ENCODE measurements at places on chromosomes 2 and 18. TPM values are rescaled to one million over a fixed set of nuclear protein-coding genes. Genes with fewer than 3 reads are reported as not detected.

GRCh38 chr2:31429759-31430438 lies 15.4 kb upstream of the XDH start:
- no peak for DNase-seq
- H3K4me1 ChIP-seq = no peaks in the 10 kb centered on the region
- no peaks in the 10 kb centered on the region for H3K27me3 ChIP-seq
- H3K4me3 ChIP-seq = no peak overlapping the region
- no peak overlapping the region for H3K27ac ChIP-seq

DNA sequence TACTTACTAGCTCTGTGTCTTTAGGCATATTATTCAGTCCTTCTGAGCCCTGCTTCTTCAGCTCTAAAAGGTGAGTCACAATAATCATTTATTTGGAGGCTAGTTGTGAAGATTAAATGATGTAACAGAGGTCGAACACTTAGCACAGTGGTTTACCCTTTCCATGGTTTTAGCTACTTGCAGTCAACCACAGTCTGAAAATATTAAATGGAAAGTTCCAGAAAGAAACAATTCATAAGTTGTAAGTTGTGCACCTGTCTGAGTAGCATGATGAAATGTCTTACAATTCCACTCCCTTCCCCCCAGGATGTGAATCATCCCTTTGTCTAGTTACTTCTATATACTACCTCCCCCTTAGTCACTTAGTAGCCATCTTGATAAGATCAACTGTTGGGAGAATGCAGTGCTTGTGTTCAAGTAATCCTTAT lies 217.6 kb upstream of the THUMPD2 start:
- H3K27me3 ChIP-seq = no peaks in the 10 kb centered on the region
- no peaks in the 10 kb centered on the region for H3K36me3 ChIP-seq
- H3K27ac ChIP-seq = no peak overlapping the region
- H3K4me1 ChIP-seq = no peaks in the 10 kb centered on the region
- no peak for DNase-seq
- no peak overlapping the region for H3K4me3 ChIP-seq

DNA sequence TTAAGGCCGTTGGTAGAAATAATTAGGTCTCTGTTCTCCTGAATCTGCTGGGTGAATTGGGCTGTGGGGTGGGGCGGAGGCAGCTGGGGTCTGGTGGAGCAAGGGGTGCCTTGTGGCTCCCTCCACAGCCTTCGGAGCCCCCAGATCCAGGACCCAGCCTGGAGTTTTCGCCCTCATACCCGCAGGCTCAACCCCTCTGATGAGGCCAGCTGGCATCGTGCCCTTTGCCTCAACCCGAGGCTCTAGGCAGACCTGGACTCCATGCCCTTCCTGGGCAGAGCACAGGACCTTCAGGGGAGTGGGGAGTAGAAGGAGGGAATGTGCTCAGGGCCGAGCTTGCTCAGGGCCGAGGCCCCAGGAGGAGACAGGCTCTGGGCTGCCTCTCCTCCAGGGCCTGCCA lies 50.3 kb upstream of the SMAD7 start:
- H3K36me3 ChIP-seq = no peaks in the 10 kb centered on the region
- H3K4me1 ChIP-seq = peaks cover 22% of the 10 kb centered on the region

GRCh38 chr2:63300835-63301234 lies 250.2 kb downstream of the OTX1 start:
- H3K4me1 ChIP-seq = no peaks in the 10 kb centered on the region
- H3K27ac ChIP-seq = no peak overlapping the region
- DNase-seq = no peak

DNA sequence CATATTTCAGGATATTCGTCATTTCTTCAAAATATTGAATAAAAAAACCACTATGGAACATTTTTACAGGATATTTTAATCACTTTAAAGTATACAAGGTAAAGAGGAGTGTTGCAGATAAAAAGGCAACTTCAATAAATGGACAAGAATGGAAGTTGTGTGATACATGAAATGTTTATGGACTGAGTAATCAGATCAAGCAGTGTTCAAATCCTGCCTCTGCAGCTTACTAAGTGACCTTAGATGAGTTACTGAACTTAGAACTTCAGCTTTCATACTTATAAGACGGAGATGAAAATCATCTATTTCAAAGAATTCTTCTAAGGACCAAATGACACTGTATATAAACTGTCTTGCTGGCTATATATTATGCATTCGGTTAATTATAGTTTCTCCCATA lies 87.2 kb downstream of the LNPK start:
- no peaks in the 10 kb centered on the region for H3K4me1 ChIP-seq
- H3K36me3 ChIP-seq = no peaks in the 10 kb centered on the region
- no peak overlapping the region for H3K4me3 ChIP-seq
- H3K27ac ChIP-seq = no peak overlapping the region

GRCh38 chr18:34767601-34768027 lies 57.5 kb downstream of the DTNA start:
- H3K4me3 ChIP-seq = no peak overlapping the region
- no peak overlapping the region for H3K27ac ChIP-seq
- H3K27me3 ChIP-seq = no peaks in the 10 kb centered on the region
- peaks cover 8% of the 10 kb centered on the region for H3K4me1 ChIP-seq
- DNase-seq = no peak

- H3K36me3 ChIP-seq = no peaks in the 10 kb centered on the region
- H3K27me3 ChIP-seq = no peaks in the 10 kb centered on the region
- H3K4me1 ChIP-seq = peaks cover 37% of the 10 kb centered on the region
Measured at GRCh38 chr2:69012310-69013141, 453 bp upstream of the ANTXR1 start.

- no peaks in the 10 kb centered on the region for H3K4me1 ChIP-seq
- no peaks in the 10 kb centered on the region for H3K36me3 ChIP-seq
- no peak overlapping the region for H3K27ac ChIP-seq
Measured at GRCh38 chr2:33672389-33672788, 73.3 kb upstream of the FAM98A start.

DNA sequence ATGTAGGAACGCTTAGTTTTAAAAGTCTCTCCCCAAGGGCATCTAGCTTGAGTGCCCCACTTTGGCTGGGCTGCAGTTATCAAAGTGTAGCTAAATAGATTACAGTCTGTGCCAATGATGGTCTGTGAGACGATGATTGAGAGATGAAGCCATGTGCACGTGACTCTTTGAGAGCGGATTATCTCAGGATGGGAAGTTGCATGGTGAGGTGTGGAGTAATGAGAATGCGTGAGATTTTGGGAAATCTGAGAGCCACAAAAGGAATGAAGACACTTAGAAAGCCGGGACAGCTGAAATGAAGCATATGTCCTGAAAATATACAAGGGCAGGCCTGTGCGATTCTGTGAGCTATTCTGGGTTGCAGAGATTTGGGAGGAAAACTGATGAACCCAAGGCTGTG lies 370.0 kb downstream of the TGIF1 start:
- H3K27me3 ChIP-seq = no peaks in the 10 kb centered on the region
- no peak overlapping the region for H3K4me3 ChIP-seq
- no peak for DNase-seq
- no peak overlapping the region for H3K27ac ChIP-seq
- H3K36me3 ChIP-seq = no peaks in the 10 kb centered on the region

DNA sequence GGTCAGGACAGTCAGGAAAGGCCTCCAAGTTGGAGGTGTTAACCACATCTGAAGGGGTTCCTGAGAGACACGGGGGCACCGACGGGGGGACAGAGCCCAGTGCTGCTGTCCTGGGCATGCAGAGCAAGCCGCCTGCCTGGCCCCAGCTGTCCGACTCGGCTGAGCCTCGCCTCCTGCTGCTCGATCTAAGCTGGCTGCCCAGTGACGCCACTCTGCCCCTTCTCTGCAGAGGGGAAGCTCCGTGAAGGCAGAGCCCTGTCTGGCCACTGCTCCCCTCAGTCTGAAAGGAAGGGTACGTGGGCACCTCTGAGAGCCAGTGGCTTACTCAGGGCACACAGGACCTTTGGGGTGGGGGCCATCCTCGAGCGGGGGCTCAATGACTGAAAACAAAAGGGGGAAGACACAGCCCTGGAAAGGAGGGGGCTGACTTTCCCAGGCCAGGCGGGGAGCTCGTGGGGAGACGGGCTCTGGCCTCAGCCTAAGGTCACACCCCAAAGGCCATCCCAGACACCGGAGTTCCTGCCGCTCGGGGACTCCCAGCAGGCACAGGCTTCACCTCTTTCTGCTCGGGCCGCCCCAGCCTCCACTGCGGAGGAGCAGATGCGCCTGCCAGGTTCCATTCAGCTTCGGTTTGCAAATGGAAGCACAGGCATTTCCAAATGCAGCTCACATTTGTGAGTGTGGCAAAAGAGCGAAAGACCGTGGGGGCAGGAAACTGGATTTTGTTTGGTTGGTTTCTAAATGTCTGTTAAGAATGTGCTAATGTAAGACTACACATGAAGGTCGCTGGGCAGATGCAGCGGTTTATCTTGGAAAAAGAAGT lies 136.9 kb downstream of the HDAC4 start:
- H3K4me3 ChIP-seq = no peak overlapping the region
- peak; percentile 74 for DNase-seq
- H3K4me1 ChIP-seq = peaks cover 58% of the 10 kb centered on the region
- no peaks in the 10 kb centered on the region for H3K27me3 ChIP-seq
- peak overlapping the region; percentile 25 for H3K27ac ChIP-seq

- H3K27ac ChIP-seq = no peak overlapping the region
- no peaks in the 10 kb centered on the region for H3K36me3 ChIP-seq
- H3K27me3 ChIP-seq = no peaks in the 10 kb centered on the region
- no peak overlapping the region for H3K4me3 ChIP-seq
- H3K4me1 ChIP-seq = peaks cover 3% of the 10 kb centered on the region
Measured at GRCh38 chr2:65427532-65427931, 4.9 kb downstream of the SPRED2 start.

GRCh38 chr2:225031599-225031998 lies 10.7 kb downstream of the DOCK10 start:
- H3K4me1 ChIP-seq = no peaks in the 10 kb centered on the region
- no peaks in the 10 kb centered on the region for H3K27me3 ChIP-seq
- no peak for DNase-seq
- no peak overlapping the region for H3K27ac ChIP-seq

DNA sequence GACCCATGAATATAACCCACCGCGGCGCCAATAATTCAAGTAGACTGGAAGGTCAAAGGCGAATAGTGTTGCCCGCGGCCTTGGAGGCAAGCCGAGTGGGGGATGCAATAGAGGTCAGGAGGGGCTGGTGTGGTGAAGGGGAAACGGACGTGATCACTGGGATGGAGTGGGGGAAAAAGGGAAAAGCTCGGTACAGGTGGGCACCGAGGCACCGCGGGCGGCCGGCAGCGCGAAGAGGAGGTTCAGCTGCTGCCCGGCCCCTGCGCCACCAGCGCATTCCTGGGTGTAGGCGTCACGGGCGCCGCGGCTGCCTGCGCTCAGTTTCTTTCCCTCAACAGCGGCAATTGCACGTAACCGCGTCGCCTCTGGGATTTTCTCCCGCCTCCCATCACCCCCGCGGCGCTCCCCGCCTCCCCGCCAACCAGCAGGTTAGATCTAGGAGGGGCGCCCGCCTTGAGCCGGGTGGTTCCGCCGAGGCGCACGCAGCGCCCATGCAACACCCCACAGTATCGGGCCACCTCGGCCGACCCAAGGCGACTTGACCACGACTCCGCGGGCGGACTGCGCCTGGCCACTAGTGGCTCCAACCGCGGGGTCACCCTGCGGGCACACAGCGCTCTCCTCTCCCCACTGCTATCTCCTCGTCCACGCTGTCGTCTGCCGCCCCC lies 1.5 kb downstream of the RND3 start:
- no peaks in the 10 kb centered on the region for H3K36me3 ChIP-seq
- H3K4me1 ChIP-seq = peaks cover 4% of the 10 kb centered on the region
- peak overlapping the region; percentile 84 for H3K27ac ChIP-seq
- H3K27me3 ChIP-seq = no peaks in the 10 kb centered on the region
- peak overlapping the region; percentile 69 for H3K4me3 ChIP-seq

GRCh38 chr2:132936791-132937190 lies 266.8 kb upstream of the LYPD1 start:
- H3K36me3 ChIP-seq = no peaks in the 10 kb centered on the region
- no peaks in the 10 kb centered on the region for H3K27me3 ChIP-seq
- H3K4me1 ChIP-seq = peaks cover 2% of the 10 kb centered on the region

- H3K27ac ChIP-seq = no peak overlapping the region
- peaks cover 5% of the 10 kb centered on the region for H3K4me1 ChIP-seq
- no peaks in the 10 kb centered on the region for H3K27me3 ChIP-seq
- no peak for DNase-seq
- no peaks in the 10 kb centered on the region for H3K36me3 ChIP-seq
Measured at GRCh38 chr2:236874866-236875481, 210.7 kb upstream of the COPS8 start.

GRCh38 chr18:29406996-29407395 lies 1230.1 kb upstream of the CDH2 start:
- H3K27me3 ChIP-seq = no peaks in the 10 kb centered on the region
- no peaks in the 10 kb centered on the region for H3K4me1 ChIP-seq
- no peak overlapping the region for H3K4me3 ChIP-seq

- H3K4me3 ChIP-seq = no peak overlapping the region
Measured at GRCh38 chr2:223532712-223533111, 69.4 kb downstream of the SCG2 start.

- no peaks in the 10 kb centered on the region for H3K27me3 ChIP-seq
- DNase-seq = no peak
- H3K4me1 ChIP-seq = no peaks in the 10 kb centered on the region
- H3K36me3 ChIP-seq = no peaks in the 10 kb centered on the region
Measured at GRCh38 chr2:98416383-98417159, 28.1 kb upstream of the INPP4A start.

GRCh38 chr18:24127735-24128134 lies 11.1 kb upstream of the CABYR start:
- H3K36me3 ChIP-seq = peaks cover 6% of the 10 kb centered on the region
- H3K27ac ChIP-seq = no peak overlapping the region
- H3K4me1 ChIP-seq = no peaks in the 10 kb centered on the region
- no peaks in the 10 kb centered on the region for H3K27me3 ChIP-seq
- no peak overlapping the region for H3K4me3 ChIP-seq
- DNase-seq = no peak

DNA sequence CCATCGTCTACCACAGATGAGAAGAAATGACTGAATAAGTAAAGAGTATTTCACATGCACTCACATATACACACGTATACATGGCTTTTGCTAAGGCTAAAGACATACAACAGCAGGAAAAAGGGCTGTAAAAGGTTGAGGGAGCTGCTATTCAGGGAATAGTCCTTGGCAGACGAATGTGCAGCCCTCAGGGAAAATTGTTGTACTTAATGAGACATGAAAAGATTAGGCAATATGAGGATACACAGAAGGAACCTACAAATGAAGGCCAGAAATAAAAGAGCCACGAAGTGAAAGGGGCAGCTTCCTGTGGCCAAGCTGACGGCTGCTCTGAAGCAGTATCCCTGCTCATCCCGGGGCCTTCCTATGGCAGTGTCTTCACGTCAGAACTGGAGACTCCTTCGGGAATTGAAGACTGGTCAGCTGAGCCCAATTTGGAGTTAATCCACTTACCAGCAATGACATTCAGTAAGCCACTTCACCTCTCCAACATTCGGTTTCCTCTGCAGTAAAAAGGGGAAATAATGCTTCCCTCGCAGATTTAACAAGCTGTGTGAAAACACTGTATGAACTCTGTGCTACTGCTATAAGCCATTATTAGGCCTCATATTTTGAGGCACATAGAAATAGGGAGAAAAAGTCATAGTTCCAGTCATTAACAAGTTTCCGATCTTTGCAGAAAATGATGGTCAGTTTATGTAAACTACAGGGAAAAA lies 221.8 kb downstream of the STK39 start:
- no peak for DNase-seq
- no peaks in the 10 kb centered on the region for H3K4me1 ChIP-seq
- H3K27ac ChIP-seq = no peak overlapping the region
- H3K36me3 ChIP-seq = peaks cover 2% of the 10 kb centered on the region

Gene HRH4
- 0.54 TPM for total RNA-seq

Gene SATB2
- total RNA-seq = 2.9 TPM

Gene SP3
- 183 TPM for total RNA-seq

Gene FOXI3
- total RNA-seq = not detected

Gene CFC1
- total RNA-seq = not detected

Gene POTEJ
- 1.8 TPM for total RNA-seq

Gene PMAIP1
- 2.4 TPM for total RNA-seq

Gene OTX1
- 0.11 TPM for total RNA-seq

Gene DPP10
- total RNA-seq = 0.34 TPM

Gene IL1A
- 3.5 TPM for total RNA-seq

Gene SERPINB10
- total RNA-seq = 0.63 TPM

All from lung (tissue), 17 donors.